ENCODE measurements at places on chromosomes 11 and 22.

GRCh38 chr22:40236131-40236665 lies 58.5 kb downstream of the TNRC6B start:
- DNase-seq: no peak

- no peak for DNase-seq
Observed at GRCh38 chr11:34809191-34810106, 106.7 kb downstream of the APIP start.

DNA sequence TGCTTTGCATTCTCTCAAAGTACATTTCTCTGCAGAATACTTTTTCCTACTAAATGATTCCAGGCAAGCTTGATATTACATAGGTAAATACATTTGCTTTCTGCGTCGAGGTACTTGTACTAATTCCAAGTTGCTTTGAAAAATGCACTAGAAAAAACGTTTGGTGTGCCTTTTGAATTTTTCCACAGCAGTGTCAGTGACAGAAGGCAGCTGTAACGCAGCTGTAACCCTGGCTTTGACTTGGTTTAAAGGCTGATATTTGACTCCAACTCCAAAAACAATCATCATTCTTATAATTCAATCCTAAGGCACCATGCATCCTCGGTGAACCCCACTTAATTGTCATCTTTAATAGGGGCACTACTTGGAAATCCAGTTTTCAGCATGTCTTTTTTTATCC lies 125.0 kb downstream of the MAML2 start:
- no peak for DNase-seq

GRCh38 chr11:47179655-47179991 lies 2.9 kb upstream of the ARFGAP2 start:
- DNase-seq: peak; percentile 40

DNA sequence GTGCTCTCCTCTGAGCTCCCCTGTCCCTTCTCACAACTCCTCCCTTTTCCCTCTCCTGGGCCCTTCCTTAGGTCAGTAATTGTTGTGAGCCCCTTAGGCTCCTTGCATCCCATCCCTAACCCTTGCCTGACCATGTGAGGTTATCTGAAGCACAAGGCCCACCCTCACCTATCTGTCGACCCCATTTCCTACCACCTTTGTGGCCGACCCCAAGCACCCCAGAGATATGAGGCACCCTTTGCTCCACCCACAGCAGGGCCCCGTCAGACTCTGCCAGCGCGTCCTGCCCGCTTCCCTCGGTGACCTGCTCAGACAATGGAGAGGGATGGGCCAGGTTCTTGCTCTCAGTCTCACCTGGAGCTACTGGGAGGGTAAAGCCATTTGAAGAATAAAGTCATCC lies 1.3 kb downstream of the GNG3 start:
- peak; percentile 55 for DNase-seq

DNA sequence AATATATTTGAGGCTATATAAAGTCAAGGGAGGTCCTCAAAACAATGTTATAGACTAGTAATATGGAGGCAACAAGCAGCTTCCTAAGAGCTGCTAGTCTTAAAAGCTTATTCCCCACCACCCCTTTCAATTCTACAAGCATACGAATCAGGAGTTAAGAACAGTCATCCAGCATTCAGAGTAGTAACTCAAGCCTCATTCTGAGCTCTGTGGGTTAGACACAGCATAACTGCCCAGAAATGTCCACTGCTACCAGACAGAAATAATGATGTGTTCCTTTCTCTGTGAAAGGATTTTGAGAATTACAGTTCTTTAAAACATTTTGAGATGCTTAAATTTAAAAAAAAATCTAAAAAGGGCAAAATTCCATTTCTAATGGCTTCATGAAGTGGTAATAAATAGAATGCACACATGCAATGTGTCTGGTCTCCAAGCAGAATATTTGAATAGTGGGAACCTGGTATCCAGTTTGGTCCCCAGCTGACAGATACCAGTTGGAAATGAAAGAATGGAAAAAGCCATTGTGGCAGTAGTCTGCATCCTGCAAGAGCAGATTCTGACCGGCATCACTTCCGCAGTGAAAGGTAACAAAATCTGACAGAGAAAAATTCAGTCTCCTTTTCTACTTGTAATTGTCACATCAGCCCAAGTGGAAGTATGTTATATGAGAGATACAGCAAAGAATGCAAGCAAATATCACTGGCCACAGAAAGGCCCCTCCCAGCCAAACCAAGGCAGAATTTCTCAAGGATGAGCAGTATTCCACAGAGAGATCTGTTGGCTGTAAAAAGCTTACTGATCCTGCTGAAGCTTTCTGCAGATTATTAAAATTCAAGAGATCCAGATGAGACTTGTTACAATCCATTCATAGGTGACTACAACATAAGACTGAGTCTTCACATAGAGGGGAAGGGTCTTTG lies 310.8 kb upstream of the PITPNB start:
- no peak for DNase-seq

GRCh38 chr11:102592634-102593581 lies 32.2 kb downstream of the MMP20 start:
- DNase-seq: no peak

DNA sequence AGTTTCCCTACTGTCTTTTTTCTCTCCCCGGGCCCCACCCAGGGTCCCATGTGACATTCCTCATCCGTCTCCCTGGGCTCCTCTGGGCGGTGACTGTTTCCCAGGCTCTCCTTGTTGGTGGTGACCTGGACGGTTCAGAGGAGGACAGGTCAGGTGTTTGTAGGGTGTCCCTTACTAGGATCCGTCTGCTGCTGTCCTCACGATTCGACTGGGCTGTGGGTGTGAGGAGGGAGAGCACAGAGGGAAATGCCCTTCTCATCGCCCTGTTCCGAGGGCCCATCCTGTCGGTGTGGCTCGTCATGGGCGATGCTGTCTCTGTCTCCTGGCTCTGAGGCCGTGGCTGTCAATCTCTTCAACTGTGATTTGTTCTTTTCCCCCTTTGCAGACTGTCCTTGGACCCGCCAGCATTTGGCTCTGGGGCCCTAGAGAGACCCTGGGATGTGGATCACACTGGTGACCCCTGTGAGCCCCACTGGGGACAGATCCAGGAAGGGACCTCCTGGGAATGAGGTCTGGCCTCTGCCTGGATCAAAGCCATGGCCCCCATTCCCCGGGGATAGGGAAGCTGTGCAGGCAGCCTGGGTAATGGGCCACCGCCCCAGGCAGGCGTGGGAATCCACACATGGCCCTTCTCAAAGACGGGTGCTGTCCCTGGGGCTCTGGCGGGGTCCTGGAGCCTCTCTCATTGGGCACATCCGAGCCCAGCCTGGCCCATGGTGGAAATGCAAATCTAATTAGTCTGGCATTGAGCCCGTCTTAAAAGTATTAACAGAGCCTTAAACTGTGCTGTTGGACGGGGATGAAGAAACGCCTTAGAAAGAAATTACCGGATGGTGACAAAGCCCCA lies 46.8 kb upstream of the KCNQ1OT1 start:
- DNase-seq: no peak

- DNase-seq: no peak
Observed at GRCh38 chr22:46798041-46798365, 35.6 kb downstream of the TBC1D22A start.

Measured in CD4-positive, alpha-beta T cell treated with Interleukin-15 for 1 hour (primary cell).